Activated CD4-positive, alpha-beta T cell treated with anti-CD3 and anti-CD28 coated beads, Interleukin-2, amount 50 U/mL, for 4 hours (primary cell): ENCODE measurements at places on chromosomes 7 and 10.

- no peak for DNase-seq
Measured at GRCh38 chr7:106306256-106306655, 21.5 kb upstream of the NAMPT start.

DNA sequence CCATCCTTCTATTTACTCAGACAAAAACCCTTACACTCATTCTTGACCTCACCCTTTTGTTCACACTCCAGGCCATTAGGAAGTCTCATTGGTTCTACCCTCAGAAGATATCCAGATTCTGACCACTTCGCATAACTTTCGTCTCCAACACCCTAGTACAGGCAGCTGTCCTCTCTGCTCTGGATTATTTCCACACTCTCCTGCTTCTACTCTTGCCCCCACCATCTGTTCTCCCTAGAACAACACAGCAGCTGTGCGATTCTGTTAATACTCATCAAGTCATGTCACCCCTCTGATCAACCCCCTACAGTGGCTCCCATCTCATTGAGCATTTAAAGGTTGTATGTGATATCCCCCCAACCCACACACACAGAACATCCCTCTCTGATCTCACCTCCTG lies 15.5 kb upstream of the TRIL start:
- no peak for DNase-seq

DNA sequence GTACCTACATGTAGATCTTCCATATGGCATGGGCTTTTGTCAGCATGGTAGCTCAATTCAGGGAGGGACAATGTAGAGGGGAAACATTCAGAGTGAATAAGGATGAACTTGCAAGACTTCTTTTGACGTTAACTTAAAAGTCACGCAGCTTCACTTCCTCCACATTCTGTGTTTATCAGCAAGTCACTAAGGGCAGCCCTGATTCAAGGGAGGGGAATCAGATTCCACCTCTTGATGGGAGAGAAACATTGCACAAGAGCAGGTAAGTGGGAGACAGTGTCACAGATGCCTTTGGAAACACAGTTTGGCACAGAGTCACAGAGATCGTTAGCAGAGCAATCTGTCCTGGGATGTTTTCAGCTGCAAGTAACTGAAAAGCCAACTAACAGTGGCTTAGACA lies 26.2 kb downstream of the C10orf67 start:
- DNase-seq = no peak

DNA sequence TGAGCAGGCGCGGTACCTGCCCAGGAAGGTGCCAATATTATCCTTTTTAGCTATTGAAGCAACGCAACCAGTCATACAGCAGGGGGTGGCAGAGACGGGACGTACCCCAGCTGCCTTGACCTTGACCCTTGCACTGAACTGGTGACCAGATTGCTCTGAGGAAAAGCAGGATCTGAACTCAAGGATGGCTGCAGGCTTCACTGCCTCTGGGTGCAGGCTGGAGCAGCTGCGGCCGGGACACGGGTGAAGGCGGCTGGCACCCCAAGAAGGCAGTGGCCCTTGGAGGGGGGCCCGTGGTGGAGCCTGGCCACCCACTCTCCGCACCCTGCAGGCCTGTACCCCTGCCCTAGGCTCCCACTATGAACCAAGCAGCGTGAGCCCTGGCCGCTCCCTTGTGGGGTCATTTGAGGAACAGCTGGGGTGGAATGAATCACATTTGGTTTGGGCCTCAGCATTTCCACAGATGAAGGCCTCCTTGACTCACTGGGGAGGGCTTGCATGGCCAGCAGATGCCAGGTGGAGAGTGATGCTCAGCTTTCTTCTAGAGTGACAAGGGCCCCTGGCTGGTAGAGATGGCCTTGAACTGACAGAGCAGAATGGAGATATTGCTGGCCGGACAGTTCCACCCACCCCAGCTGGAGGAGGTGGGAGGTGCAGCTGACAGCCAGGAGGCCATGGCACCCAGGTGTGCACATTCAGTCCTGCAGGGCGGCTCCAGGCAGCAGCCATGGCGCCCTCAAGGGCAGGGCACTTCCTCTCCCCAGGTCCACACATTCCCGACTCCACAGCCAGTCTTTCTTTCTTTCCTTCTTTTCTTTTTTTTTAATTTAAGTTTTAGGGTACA lies 218.7 kb downstream of the WDR37 start:
- no peak for DNase-seq
